GM18507 (cell line): ENCODE measurements at places on chromosomes 4 and X.

DNA sequence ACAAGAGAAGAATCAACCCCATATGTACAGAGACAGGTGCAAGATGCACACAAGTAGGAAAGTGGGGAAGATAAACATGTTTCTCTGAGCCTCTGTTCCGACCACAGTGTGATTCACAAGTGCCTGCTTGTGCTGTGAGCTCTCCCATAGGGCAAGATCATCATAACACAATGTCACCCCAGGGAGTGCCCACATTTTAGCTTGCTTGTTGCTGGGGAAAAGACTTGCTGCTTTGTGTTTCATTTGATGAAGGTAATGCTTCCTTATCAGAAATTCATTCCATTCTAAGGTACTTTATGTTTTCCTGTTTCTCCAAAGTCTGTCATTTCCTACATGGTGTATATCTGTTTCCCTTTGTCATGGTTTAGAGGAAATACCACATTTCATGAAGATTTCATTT lies 304.5 kb upstream of the DIPK2B start:
- DNase-seq, result no peak

GRCh38 chrX:102723456-102723855 lies 2.9 kb downstream of the GPRASP3 start:
- no peak for DNase-seq

DNA sequence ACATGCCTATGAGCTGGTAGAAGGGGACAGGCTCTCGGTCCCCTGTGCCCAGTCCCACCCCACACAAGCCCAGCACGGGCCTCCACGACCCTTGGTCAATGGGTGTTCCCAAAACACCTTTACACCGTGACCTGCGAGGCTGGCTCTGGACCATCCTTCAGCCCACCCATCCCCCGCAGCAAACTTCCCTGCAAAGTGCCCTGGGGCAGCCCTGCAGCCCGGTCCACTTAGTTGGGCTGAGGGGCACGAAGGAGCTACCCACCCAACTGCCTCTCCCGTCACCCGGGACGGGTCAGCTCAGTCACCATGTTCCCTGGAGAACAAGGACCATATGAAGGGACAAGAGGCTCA lies 23.4 kb downstream of the WDR1 start:
- no peak for DNase-seq

GRCh38 chr4:17033025-17033767 lies 134.8 kb upstream of the LDB2 start:
- DNase-seq, result no peak

- DNase-seq, result no peak
Observed at GRCh38 chr4:153564630-153565525, 98.7 kb downstream of the TMEM131L start.

GRCh38 chr4:146098978-146099377 lies 76.5 kb upstream of the LSM6 start:
- DNase-seq, result no peak

DNA sequence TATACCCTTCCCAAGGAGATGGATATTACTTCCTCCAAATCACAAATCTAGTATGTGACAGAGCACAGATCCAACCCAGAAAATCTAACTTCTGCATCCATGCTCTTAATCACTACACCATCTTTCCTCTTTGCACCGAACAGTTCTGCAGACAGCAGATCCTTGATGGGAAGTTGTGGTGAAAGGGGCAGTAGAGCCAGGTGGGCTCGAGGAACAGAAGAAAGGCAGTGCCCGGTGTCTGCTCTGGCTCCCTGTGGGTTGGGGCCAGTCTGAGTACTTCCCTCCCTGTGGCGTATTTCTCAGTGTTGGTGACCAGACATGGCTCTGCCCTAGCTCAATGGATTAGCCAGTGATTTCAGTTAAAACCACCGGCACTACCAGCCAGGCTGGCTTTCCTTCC lies 15.3 kb downstream of the HOPX start:
- DNase-seq, result no peak

- DNase-seq, result no peak
Observed at GRCh38 chrX:40117715-40118285, 20.0 kb upstream of the BCOR start.

DNA sequence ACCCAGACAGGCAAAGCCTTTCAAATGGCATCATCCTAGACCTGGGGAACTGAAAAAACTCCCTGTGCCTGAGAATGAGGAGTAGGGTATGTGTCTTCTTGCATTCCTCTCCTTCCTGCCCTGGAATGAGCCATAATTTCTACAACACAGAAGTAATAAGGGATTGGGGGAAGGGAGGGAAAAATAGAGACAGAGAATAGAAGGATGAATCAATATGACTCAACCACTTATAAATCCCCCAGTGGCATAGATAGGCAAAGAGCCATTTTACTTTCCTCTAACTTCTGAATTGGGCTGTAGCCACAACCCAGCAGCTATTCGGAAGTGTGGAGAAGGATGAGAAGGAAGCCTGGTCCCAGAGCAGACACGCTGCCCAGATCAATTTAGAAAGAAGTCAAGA lies 99.9 kb downstream of the NHS start:
- no peak for DNase-seq

DNA sequence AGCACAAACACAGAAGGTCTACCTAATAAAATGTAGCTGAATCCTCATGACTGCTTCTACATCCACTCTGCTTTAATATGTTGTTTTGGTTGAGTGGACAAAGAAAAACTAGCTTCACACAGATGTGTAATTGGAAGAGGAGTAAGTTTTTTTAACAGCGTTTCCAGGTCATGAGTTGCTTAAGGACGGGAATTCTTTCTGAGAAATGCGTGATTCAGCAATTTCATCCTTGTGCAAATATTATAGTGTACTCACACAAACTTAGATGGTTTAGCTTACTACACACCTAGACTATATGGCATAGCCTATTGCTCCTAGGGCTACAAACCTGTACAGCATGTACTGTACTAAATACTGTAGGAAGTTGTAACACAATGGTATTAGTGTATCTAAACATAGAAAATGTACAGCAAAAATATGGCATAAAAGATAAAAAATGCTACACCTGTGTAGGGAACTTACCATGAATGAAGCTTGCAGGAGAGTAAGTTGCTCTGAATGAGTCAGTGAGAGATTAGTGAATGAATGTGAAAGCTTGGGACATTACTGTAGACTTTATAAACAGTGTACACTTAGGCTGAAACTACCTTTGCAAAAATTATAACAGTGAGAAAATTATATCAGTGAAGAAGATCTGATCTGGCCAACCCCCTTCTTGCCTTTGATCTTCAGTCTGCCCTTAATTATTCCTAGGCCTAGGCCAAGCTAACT lies 70.8 kb upstream of the IL15 start:
- no peak for DNase-seq

- no peak for DNase-seq
Observed at GRCh38 chr4:89839558-89839957, 2.6 kb upstream of the SNCA start.

- no peak for DNase-seq
Observed at GRCh38 chr4:3122081-3122563, 47.6 kb downstream of the HTT start.

GRCh38 chr4:151143162-151143561 lies 43.7 kb downstream of the RPS3A start:
- no peak for DNase-seq

GRCh38 chr4:33746979-33747378 lies 2497.3 kb downstream of the ARAP2 start:
- DNase-seq, result no peak

DNA sequence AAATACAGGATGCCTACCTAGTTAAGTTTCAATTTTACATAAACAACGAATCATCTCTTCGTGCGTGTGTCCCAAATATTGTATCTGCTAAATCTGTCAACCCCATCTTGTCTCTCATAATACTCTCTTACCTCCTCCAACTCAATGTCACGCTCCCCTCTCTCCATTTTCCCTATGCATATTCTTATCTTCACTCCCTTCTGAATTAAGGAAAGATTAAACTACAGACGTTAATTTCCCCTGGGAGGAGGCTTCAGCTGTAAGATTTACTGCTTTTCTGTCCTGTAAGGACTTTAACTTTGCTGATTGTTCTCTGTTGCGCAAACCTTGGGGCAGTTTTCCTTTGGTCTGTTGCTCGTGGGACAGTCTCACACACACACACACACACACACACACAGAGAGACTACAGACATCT lies 455 bp upstream of the ABCB7 start:
- DNase-seq, result no peak

DNA sequence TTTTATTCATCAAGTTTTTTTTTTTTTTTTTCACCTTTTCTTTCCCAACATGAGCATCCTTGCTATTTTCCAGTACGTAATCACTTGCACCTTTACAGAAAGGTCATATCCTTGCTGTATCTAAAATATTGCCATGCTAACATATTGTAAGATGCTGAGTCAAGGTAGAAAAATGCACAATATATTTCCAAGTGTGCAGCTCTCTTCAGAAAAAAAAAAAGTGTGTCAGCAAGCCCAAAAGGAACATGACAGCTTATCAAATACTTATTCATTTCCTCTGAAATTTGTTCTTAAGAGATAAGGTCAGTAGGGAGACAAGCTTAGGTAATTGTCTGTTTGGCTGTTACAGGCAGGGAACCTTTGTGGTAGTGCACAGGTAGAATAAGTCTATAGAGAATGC lies 27.0 kb downstream of the SH2D1A start:
- DNase-seq, result no peak

DNA sequence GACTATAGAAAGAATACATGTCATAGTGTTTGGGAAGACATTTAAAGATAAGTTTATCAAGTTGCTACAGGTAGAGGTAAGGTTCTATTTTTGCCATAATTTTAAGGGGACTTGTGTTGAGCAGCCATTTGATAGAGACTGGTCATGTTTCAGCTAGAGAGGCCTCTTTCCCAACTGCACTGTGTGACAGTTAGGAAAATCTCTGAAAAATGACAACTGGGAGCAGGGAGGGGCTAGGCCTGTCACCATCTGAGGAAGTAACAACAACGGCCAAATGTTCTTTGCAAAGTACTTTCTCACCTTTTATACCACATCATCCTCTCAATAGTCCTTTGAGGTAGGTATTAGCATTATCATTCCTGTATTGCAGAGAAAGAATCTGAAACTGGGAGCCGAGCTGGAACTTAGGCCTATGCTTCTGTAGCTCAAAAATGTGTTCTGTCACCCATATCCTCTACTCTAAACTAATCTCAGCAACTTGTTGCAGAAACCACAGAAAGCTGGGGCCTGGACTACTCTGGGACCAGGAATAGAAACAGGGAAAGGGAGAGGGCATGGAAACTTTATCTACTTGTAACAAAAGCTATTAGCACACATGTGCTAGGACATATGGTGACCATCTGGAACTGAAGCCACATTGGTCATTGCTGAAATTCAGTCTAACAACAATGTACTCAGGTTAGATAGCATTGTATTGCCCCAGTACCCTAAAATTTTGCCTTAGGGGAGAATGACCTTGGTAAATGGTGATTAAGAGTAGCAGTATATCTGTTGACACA lies 198.9 kb downstream of the MID1IP1 start:
- DNase-seq, result no peak

DNA sequence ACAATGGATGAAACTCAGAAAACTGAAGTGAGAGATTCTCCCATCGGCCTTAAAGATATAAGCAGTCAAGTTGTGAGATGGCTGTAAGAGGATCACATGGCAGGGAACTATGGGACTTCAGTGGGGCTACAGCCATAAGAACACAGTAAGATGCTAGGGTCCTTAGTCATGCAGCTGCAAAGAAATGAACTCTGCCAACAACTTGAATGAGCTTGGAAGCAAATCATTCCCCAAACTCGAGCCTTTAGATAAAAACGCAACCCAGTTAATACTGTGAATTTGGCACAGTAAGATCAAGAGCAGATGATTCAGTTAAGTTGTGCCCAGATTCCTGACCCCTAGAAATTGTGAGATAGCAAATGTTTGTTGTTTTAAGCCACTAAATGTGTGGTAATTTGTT lies 117.3 kb downstream of the FAM13A start:
- no peak for DNase-seq

DNA sequence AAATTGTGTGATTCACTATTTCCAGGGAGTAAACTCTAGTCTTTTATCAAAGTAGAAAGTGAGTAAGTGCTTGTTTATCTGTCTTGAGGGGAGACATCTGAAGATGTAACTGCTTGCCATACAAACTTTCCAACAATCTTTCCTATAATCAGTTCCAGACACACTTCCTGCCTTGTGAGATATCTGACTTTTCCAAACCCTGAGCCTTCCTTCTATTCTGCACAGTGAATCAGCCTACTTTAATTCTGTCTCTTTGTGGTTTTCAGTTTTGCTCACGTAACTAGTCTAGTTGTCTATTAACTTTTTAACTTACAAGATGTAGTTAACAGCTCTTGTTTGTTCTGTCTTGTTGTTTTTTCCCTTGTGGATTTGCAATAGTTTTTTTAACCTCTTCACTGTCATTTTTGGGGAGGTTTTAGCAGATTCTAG lies 947.8 kb downstream of the C4orf33 start:
- DNase-seq, result peak; percentile 4

GRCh38 chr4:138815811-138816210 lies 199.8 kb upstream of the NOCT start:
- DNase-seq, result no peak

DNA sequence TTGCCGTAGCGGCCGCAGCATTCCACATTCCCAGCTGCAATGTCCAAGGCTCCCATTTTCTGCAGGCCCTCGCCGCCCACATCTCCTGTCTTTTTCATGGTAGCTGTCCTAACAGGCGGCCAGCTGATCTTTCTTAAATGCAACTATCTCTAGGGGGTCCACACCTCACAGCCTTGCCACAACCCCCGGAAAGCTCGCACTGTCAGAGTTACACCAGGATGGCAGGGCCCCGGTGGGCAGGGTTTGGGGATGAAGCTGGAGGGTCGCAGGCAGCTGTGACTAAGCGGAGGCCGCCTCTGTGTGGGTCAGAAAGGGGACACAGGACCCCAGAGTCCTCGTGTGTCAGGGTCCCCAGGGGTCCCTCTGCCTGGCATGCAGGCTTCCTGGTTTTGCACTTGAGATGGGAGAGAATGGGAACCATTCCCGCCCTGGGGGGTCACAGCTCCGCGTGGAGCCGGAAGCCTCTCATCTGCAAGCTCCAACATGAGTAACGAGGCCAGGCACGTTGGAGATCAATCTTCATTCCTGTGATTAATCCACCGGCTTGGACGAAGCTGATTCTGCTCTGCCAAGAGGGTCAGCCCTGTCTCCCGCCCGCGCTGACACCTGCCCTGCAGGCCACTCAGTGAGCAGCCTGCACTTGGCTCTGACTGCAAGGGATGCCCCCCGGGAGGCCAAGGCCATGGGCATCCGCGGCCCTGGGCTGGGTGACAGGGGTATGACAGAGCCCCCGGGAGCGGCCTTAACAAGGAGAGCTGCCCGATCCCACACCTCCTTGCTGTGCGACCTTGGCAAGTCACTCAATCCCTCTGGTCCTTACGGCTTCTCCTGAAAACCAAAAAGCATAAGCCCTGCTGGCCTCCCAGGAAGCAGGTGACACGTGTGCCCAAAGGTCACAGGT lies 97.9 kb downstream of the ADRA2C start:
- DNase-seq, result no peak

- DNase-seq, result no peak
Observed at GRCh38 chr4:39303871-39304270, 62.3 kb downstream of the RFC1 start.

DNA sequence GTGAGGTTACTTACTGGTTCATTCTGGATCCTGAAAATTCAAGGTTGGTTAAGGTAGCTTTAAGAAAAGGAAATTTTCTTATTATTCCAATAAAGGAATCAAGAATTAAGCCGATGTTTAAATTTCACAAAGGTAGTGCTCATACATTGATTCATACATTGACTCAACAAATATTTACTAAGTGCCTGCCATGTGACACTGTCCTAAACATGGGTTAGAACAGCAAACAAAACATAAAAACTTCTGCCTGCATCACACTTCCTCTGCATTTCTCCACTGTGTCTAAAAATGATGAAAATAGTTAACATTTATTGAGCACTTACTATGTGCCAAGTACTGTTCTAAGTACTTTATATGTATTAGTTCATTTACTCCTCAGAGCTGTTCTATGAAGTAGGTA lies 75.7 kb downstream of the RASL11B start:
- DNase-seq, result no peak

- DNase-seq, result no peak
Observed at GRCh38 chr4:101201421-101201820, 145.9 kb downstream of the PPP3CA start.
